ENCODE measurements at places on chromosomes 5 and 9.
A peak's percentile ranks its signal among the peaks of the same experiment; 100 is the strongest.

DNA sequence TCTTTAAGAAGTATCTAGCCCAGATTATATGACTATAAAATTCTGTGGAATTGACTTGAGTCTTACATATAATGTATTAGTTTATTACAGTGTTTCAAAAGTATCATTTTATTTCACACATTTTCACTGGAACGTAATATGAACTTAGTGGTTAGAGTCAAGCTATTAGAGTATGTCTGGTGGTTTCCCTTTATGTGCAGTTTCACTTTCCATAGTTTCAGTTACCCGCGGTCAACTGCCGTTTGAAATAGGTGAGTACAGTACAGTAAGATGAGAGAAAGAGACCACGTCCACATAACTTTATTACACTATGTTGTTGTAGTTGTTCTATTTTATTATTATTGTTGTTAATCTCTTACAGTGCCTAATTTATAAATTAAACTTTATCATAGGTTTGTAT lies 50.5 kb downstream of the COMMD10 start:
- peak; percentile 64 for DNase-seq

- no peak for DNase-seq
Measured at GRCh38 chr9:92808726-92809451, 44.3 kb upstream of the BICD2 start.

DNA sequence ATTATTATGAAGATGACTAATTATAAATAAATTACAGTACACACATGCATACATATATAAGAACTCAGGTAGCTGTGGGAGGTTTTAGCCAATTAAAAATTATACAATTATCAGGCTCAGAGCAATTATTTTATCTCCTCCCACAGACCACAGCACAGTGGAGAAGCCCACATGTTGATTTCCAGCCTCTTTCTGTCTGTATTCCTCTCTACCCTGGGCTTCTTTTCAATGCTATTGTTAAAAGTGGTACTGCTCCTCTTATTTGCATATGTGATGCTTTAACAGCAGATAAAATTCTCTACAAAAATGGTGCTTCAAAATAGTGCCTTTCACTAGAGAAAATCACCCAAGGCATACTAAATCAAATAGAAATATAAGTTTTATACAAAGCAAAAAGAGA lies 218.7 kb downstream of the NFIB start:
- DNase-seq = no peak

DNA sequence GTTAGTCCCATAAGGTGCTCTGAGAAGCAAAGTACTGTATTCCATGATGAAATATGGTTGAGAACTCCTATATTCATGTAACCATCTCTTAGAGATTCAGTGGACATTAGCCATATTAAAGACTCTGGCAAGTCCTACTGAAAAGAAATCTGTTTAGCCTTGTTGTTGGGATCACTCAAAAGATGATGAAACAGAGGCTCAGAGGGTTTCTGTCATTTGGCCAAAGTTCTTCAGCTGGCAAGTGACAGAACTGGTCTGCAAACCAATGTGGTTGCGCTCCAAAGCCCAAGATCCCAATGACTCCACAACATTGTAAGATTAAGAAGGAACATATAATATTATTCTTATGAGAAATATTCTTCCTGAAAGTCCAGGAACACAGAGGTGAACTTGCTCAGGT lies 462.9 kb downstream of the ACTL7B start:
- DNase-seq = no peak

GRCh38 chr5:82799361-82800077 lies 277.7 kb downstream of the TMEM167A start:
- no peak for DNase-seq

- no peak for DNase-seq
Measured at GRCh38 chr9:93582115-93582514, 5.7 kb downstream of the PHF2 start.
